WERI-Rb-1 (cell line): ENCODE measurements at places on chromosomes 3 and 15.

GRCh38 chr3:192957441-192958021 lies 39.9 kb upstream of the MB21D2 start:
- DNase-seq, result no peak

- DNase-seq, result no peak
Measured at GRCh38 chr3:188233320-188233719, 79.4 kb downstream of the LPP start.

- DNase-seq, result no peak
Measured at GRCh38 chr15:31842532-31843195, 187.7 kb upstream of the CHRNA7 start.

DNA sequence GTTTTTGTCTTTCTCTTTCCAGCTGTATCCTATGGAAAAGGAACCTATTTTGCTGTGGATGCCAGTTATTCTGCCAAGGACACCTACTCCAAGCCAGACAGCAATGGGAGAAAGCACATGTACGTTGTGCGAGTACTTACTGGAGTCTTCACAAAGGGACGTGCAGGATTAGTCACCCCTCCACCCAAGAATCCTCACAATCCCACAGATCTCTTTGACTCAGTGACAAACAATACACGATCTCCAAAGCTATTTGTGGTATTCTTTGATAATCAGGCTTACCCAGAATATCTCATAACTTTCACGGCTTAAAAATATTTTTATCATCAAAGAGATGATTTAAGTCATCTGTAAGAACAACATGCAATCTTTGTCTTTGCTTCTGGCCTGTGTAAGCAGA lies 44.9 kb upstream of the PARP14 start:
- DNase-seq, result no peak

- DNase-seq, result no peak
Measured at GRCh38 chr15:71002316-71002715, 109.7 kb downstream of the LRRC49 start.

- DNase-seq, result no peak
Measured at GRCh38 chr3:45487508-45487907, 99.1 kb downstream of the LARS2 start.

DNA sequence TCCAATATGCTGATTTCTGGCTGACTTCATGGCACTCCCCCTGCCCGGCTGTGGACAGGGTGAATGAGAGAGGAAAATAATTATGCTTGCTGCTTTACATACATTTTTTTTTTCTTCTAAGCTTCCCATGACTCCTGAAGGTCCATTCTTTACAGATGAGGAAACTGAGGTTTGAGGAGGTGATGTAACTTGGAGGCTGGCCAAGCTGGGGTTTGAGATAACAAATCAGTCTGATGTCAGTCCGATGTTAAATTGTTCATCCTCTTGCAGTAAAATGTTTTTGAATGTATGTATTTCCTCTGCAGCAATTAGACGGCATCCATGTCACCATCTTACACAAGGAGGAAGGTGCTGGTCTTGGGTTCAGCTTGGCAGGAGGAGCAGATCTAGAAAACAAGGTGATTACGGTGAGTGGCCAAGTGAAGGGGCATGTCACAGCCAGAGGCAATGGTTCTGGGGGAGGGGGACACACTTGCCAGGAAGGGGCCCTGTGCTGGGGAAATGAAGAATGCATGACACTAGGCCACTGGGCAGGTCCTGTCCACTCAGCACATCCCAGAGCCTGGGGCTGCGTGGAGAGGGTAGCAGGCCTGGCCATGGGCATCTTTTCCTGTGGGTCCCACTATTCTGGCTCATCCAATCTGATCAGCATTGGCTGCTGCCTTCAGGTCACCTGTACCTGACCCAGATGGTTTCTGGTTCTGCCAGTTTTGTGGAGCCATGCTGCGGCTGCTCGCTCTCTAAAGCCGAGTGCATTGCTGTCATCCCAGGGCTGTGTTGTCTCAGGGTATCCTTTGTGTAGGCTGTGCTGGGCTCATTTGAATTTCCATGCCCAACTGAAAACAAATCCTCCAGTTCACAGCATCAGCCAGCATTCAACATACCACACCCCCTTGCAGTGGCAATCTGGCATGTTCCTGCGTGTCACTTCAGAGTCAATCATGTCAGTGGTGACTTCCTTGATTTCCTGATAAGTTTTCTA lies 20.4 kb downstream of the STARD5 start:
- DNase-seq, result no peak

DNA sequence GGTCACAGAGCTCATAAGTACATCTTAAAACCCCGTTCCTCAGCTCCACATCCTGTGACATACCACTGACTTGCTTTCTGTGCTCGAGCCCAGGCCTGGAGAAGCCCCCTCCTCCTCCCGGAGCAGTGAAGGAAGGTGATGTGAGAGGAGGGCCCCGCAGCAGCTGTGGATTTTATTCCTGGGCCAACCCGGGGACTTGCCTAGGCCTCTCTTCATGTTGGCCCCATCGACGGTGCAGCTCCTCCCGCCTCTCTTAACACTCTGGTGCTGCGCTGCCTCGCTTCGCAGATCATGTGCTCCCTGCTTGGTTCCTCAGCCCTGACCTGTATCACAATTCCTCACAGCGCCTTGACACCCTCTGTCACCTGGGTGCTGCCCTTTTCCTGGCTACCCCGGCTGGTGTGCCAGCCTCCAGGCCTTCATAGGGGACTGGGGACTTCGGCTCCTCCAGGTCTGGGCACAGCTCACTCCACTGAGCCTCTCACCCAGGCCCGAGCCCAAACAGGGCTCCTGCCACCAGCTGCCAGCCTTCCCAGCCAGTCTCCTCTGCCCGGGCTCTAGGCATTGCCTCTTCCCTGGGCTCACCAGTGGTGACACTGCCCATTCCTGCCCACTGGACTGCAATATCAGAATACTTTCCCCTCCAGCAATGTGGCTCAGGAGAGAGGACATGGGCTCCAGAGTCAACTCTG lies 21.5 kb downstream of the MAGEF1 start:
- DNase-seq, result no peak

DNA sequence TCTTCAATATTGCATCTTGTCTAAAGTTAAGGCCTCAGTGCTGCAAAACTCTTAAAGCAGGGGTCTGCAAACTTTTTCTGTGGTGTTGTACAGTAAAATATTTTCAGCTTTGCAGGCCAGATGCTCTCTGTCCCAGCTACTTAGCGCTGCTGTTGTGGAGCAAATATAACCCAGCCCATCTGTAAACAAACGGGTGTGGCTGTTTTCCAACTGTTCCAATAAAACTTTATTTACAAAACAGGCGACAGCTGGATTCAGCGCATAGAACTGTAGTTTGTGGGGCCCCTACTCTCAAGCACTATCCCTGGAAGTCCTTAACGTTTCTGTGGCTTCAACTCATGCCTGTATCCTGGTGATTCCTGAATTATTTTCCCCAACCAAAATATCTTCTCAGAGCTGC lies 365.0 kb downstream of the FOXP1 start:
- no peak for DNase-seq

DNA sequence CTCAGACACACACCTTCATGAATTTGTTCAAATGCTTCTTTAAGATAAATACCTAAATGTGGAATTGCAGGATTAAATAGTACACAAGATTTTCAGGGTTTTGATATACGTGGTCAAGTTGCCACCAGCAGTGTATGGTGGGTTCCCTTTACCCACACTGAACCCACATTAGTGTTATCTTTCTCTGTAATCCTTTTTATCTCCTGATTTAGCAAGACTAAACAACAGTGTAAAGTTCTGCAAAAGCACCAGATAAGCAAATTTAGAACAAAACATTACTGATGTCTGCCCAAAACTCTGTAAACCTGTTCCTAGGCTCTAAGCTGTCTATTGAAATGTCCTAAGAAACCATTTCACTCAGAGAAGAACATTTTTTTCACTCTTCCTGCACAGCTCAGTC lies 352.9 kb downstream of the FHIT start:
- no peak for DNase-seq

DNA sequence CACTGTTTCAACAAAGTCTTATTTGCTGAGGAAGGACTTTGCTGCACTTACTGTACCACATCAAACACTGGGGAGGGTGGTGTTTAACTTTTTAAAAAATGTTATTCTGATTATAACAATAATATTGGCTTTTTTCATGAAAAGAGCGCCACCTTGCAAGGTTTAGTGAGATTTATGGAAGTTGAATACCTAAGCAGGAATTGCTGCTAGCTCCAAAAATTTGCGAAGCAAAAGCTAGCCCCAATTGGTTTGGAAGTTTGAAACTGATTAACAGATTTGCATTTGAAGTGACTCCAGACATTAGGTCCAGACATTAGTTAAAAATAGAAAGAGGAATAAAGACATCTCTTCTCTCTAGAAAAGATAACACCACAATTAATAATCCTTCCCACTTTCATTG lies 6.7 kb downstream of the ZIC1 start:
- no peak for DNase-seq
